ENCODE measurements at places on chromosomes 7 and 10. TPM values are rescaled to one million over a fixed set of nuclear protein-coding genes. Genes with fewer than 3 reads are reported as not detected.

- no peak for DNase-seq
Measured at GRCh38 chr7:37289781-37290180, 158.9 kb downstream of the ELMO1 start.

GRCh38 chr7:70233776-70234175 lies 635.5 kb downstream of the AUTS2 start:
- DNase-seq: no peak

DNA sequence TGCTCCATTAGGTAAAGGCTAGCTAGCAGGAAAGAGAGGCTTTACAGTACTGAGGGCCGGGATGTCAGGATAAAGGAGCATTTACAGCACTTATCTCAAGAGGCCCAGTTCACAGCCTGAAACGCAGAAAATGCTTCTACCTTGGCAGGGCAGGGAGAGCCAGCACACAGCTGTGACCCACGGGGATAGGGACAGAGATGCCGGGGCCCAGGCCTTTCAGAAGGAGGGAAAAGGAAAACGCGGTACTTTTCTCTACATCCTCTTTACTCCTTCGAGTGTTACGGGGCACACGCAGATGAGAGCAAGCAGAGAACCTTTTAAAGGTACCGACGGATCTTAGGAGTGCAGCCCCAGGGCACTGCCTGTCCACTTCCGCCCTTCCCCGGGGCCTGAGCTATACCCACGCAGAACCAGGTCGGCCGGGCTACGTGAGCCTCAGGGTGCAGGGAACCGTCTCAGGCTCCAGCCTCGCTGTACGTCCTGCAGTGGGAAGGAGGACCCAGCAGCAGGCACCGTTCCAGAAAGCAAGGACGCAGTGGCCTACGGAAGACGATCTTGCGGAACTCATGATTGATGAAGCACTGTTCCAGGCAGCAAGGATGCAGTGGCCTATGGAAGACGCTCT lies 232.3 kb downstream of the ELFN1 start:
- no peak for DNase-seq

DNA sequence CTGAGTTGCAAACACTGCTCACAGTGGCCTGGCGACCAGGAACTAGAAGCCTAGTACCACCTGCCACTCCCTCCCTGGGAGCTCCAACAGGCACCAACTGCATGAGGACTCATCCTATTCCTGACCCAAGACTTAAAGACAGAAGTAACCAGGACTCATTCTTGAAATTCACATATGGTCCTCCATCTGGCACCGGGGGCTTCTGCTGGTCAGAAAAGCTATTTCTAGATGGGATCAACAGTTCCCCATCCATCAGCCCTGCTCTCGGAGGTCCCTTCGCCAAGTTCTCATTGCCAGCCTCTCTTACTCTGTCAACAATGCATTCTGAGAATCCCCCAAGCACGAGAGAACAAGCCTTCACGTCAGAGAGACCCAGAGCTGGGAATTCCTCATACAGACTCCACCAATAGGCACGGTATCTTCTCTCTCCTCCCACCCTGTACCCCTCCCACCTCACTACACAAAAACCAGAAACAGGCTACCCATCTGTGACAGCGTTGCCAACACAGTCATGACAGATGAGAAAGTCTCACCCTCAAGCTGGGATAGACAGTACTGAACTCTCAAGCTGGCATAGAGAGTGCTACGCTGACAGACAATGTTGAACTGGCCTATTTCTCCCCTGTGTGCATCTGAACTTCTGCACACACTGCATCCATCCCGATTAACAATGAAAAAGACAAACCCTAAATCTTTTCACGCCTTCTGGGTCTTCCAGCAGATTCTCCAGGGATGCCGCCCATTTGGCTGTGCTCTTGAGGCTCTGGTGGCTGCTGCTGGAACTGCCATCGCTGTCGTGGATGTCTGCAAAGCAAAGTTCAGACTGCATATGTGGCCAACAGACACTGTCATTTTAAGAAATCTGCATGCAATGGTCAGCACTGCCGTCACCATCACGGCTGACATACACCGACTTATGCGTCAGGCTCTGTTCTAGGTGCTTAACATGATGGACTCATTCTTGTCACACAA lies 15.6 kb downstream of the RGS10 start:
- no peak for DNase-seq

- DNase-seq: no peak
Measured at GRCh38 chr10:88833723-88834122, 17.9 kb downstream of the ANKRD22 start.

DNA sequence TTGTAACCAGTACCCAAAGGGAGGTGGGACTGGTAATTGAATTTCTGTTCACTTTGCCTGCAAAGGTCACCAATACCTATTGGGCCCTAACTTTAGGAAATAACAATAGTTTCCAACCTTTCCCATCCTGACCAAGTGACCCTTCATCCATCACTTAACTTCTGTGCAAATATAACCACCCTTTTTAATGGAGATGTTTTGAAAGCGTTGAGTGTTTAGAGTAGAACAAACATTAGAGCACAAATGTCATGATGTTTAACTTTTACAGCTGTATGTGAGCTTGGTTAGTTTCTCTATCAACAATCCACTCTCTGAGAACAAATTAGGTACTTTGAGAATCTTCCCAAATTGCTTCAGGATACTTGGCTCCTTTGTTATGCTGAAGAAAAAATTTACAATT lies 66.4 kb downstream of the MET start:
- no peak for DNase-seq

- no peak for DNase-seq
Measured at GRCh38 chr7:24836084-24836483, 78.8 kb upstream of the GSDME start.

DNA sequence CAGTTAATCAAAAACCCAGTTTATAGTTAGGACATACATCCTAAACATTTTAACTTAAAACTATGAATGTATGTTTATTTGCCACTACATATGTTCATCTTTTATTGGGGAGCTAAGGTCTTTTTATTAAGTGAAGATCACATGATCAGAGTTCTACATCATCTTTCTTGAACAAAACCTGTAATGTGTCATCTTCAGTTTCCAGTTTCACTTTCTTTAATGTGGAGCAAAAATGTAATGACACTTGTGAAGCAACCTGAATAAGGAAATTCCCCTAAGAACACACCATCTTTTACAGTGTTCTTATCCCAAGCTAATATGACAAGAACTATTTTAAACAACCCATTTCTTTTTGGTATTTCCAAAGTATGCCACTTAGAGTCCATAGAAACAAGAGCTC lies 166.7 kb upstream of the BET1 start:
- DNase-seq: no peak

DNA sequence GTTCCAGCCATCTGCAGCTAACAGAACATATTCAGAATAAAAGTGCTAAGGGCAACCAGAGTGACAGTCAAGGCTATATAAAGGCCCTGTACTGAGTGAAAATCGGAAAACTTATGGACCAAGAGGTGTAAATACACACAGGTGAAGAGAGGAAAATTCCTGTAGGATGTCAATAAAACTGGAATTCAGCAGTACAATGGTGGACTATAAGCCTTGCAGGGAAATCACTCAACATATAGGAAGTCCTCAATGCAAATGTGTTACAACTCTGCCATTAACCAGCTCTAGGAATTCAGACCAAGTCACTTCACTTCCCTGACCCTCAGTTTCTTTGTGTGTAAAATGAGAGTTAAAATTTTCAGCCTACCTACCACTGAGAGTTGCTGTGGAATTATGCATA lies 7.7 kb downstream of the USP6NL start:
- no peak for DNase-seq

- DNase-seq: no peak
Measured at GRCh38 chr7:12066521-12066920, 144.6 kb upstream of the TMEM106B start.

DNA sequence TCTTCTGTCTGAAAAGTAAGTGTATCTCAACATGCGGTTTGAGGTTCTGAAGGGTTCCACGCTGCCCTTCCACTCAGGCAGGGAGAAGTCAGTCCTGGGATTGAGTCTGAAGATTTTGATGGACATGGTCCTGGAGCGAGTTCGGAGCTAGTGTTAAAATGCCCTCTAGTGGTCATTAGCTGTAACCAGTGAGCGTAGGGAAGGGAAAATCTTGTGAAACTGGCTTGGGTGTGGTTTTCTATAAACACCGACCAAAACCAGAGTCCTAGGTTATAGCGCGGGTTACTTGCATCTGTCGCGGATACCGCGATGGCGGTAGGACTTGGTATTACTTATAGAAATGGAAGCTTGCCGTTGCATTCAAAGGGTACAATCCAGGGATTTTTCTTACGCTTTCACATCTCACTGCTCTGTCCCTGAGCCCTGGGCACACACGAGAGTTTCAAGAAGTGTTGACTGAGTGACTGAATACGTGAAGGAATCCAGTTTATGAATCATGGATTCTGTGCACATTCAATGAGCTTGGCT lies 348.2 kb upstream of the C7orf33 start:
- DNase-seq: peak; percentile 6

DNA sequence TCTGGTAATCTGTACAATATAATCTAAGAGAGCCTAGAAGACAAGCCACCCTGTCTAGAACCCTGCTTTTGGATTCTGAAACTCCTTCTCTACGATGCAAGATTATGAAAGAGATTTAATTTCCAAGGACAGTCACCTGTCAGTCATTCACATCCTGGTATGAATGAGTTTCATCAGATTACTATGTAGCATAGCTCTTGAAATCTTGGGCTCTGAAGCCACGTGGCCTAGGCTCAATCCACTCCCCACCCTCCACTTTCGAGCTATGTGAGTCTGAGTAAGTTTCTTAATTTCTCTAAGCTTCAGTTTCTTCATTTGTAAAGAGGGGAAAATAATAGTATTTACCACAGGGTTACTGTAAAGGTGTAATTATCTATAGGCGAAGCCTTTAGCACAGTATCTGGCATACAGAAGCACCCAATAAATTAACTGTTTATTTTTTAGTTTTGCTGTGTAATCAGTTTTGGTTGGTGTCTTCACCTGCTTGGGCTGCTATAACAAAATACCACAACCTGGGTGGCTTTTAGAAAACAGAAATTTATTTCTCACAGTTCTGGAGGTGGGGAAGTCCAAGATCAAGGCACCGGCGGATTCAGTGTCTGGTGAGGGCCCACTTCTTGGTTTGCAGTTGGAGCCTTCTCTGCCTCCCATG lies 71.3 kb downstream of the MYOF start:
- DNase-seq: no peak

DNA sequence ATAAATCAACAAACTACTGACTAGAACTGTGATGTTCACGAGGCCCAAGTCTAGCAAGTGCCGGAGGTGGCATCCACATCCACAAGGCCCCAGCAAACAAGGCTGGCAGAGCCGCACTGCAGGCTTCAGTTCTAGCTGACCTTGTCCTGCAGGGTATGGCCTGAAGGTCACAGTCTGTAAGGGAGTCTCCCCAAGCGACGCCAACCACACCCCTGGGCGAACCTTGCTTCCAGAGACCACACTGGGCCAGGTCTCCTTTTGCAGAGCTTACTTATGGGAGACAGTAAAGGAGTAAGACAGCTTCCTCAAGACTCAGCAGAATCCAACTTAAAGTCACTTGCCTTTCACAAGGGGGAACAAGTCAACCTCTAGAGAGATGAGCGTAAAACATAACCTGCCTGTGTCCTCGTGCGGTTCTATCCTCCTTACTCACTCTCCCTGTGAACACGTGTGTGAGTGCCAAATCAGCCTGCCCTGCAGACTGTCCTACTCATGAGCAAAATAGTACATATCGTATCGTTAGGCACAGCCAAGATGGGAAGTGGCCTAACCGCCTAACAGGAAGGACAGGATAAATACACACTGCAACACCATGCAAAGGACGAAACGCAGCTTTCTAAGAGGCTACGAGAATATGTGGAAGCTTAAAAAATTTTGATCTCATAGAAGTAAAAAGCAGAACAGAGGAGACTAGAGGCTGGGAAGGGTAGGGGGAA lies 22.7 kb downstream of the FAM53B start:
- DNase-seq: no peak

DNA sequence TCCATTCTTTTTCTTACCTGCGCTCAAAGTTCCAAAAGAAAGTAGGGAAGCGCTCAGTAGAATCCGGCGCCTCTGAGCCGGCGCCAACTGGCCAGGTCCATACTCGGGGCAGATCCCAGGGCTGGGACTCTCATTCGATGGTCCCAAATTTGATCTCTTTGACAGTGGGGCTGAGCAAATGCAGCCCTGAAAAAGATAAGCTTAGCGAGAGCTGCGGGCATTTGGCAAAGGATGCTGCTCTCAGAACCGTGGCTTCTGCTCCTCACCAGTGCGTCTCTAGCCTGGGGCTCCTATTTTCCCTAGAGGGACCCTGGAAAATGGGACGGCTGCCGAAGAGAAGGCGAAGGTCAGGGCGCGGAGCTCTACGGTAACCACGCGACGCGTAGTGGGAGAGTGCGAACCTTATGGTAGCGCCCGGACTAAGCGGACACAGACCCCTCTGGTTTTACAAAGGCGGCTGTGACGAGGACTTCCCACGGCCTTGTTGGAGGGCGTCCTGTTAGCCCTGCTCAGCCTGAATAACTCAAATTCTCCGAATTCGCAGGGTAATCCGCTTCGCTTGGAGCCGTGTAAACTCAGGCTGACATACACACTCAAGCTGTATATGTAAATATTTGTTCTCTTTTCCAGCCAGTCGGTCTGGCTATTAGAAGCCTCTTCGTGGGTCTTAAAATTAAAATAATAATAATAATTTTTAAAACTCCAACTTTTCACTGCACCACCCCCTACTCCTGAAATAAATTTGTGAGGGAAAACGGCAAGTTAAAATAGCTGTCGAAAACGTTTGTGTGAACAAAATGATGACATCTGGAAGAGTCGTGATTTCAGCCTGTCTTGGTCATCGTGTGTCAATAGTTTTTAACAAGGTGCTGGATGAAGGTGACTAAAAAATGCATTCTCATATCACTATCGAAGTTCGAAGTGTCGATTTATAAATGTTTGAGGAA lies 869 bp upstream of the TBX20 start:
- DNase-seq: no peak

- no peak for DNase-seq
Measured at GRCh38 chr7:25732766-25733217, 419.2 kb upstream of the NFE2L3 start.

- no peak for DNase-seq
Measured at GRCh38 chr10:27607591-27607990, 103.5 kb downstream of the RAB18 start.

GRCh38 chr7:131603932-131604331 lies 47.5 kb upstream of the PODXL start:
- no peak for DNase-seq

- DNase-seq: no peak
Measured at GRCh38 chr10:7218968-7219367, 191.9 kb downstream of the SFMBT2 start.

- DNase-seq: peak; percentile 30
Measured at GRCh38 chr10:72086466-72087391, 1.6 kb downstream of the SPOCK2 start.

Gene RBAK
- 1.3 TPM for total RNA-seq

Gene HHEX
- 9.6 TPM for total RNA-seq

Gene RAPGEF5
- total RNA-seq: 1.2 TPM

Gene NSMCE4A
- total RNA-seq: 65.7 TPM

Gene LEP
- total RNA-seq: not detected

Gene FAM25A
- total RNA-seq: 12.0 TPM

Gene AKR1C3
- 11.3 TPM for total RNA-seq

Gene GIMAP8
- not detected for total RNA-seq

Gene OR2AE1
- not detected for total RNA-seq

All from MG63 (cell line).